Erythroblast (primary cell): ENCODE measurements at places on chromosomes 16 and 17.

- DNase-seq = no peak
Measured at GRCh38 chr17:61440697-61441096, 11.5 kb upstream of the TBX4 start.

DNA sequence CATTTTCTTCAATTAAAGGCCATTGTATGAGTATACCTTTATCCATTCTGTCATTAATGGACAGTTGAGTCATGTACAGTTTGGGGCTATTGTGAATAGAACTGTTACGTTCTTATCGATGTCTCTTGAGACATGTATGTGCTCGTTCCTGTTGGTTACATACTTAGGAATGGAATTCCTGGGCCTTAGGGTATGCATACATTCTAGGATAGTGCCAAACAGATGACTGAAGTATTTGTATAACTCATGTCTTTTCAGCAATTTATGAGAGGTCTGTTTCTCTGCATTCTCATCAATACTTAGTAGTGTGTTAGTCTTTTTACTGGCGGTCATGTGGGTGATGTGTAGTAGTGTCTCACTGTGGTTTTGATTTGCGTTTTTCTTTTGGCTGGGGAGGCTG lies 81.2 kb downstream of the USP22 start:
- DNase-seq = no peak

DNA sequence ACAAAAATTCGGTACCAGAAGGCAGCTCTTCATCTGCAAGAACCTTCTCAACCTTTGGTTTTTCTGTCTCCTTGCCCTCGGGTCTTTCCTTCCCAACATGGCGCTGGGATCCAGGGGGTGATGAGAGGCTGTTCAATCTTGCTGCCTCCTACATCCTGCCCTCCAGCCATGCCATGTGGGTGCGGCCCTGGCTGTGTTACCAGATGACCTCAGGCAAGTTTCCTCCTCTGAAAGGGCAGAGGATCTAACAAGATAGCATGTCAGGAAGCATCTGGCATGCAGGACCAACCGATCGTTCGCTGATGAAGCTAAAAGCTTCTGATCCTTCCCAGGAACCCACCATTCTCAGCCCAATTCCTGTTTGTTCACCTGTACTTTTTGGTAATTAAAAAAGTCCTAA lies 36.8 kb upstream of the BCAR1 start:
- no peak for DNase-seq

- no peak for DNase-seq
Measured at GRCh38 chr17:47990962-47991731, 20.2 kb downstream of the CDK5RAP3 start.

DNA sequence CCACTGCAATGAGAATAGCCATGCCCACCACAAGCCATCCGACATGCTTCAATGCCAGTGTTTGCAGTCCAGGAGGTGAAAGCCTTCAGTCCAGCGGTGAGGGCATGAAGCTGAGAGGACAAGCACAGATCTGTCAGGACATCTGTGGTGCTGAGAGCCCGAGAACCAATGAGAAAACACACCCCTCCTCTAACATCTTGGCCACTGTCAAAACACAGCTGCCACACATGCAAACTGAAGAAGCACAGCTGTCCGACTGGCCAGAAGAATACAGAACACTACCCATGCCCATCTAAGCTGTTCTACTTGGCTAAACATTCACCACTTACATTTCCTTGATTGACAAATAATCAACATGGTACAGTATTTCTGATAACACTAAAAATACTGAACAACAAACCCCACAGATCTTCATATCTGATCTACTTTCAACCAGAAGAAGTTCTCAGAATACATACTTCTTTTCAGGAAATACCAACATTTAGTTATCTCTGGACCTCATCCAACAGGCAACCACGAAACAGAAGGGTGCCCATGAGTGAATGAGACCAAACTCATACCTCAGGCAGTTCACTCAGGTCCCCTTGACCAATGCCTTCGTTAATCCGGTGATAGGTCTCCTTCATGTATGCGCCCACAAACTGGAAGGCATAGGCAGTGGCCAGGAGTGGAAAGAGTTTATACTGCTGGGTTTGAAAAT lies 10.2 kb upstream of the FBF1 start:
- DNase-seq = peak; percentile 52

GRCh38 chr16:49826515-49826914 lies 29.4 kb downstream of the ZNF423 start:
- no peak for DNase-seq

- DNase-seq = no peak
Measured at GRCh38 chr16:88596483-88596882, 26.3 kb downstream of the ZC3H18 start.

DNA sequence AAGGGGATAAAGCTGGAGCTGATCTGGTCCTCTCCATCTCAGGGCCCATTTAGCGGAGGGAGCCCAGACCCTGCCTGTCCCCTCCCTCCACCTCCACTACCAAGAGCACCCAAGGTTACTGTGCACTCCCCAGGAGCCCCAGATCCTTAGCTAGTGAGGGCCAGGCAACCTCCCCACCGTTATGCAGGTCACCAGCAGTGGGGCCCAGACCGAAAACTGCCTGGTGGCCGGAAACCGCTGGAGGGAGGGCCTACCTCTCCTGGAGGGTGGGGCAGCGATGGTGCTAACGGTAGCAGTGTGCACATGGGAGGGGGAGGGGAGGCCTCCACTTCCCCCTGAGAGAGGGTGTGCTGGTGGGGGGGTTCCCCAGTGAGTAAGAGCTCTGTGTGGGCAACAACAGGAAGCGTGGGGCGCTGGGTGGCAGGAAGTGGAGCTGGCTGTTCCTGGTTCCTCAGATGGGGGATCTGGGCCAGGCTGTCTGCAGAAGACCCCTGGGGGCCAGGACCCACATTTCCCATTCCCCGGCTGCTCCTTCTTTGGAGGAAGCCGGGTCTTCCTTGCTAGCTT lies 4.4 kb downstream of the FMNL1 start:
- DNase-seq = peak; percentile 42

GRCh38 chr16:88610909-88611812 lies 27.2 kb upstream of the IL17C start:
- DNase-seq = no peak

GRCh38 chr16:2163211-2163881 lies 7.8 kb downstream of the TRAF7 start:
- DNase-seq = no peak

DNA sequence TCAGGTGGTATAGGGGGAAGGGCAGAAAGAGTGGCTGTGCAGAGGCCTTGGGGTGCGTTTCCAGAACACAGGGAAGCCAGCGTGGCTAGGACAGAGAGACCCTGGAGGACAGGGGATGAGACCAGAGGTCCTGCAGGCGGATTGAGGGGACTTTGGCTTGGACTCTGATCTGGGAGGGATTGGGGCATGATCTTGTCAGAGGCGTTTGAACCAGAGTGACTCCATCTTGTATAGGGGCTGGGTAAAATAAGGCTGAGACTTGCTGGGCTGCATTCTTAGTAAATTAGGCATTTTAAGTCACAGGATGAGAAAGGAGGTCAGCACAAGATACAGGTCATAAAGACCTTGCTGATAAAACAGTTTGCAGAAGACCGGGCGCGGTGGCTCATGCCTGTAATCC lies 5.4 kb upstream of the NATD1 start:
- DNase-seq = no peak

- peak; percentile 8 for DNase-seq
Measured at GRCh38 chr17:57269598-57270255, 13.4 kb downstream of the MSI2 start.

DNA sequence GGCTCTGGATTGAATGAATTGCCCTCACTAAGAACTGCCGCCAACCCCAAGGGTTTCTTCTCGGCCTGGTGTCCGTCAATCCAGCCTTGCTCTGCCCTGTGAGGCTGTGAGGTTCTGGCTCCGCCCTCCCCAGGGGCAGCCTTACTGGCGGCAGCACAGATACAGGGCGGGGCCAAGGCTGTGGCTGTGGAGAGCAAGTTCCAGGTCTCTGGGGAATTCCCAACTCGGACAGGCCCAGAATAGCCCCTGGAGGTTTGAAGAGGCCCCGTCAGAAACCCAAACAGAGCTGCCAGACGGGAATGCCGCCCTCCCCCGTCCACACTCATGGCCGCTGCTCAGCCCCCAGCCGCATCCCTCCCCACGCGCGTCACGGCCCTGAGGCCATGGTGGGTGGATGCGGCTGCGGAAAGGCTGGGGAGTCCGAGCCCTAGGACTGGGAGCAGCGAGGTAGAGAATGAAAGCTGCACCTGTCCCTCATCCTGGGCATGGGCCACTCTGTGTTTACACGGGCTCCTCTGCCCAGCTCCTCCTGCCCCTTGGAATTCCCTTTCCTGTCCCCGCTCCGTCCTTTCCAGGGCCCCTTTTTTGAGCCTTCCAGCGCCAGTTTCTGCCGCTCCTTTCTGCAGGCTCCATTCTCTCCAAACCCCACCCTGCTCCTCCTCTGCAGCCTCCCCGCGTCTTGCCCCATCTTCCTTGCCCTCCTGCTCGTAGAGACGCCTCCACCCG lies 660 bp upstream of the PRRT2 start:
- DNase-seq = peak; percentile 84

- no peak for DNase-seq
Measured at GRCh38 chr17:45440161-45440778, 7.6 kb upstream of the ARHGAP27 start.

- peak; percentile 45 for DNase-seq
Measured at GRCh38 chr17:31394544-31394943, 3.1 kb downstream of the RAB11FIP4 start.

- no peak for DNase-seq
Measured at GRCh38 chr16:86554599-86554916, 477 bp downstream of the MTHFSD start.

DNA sequence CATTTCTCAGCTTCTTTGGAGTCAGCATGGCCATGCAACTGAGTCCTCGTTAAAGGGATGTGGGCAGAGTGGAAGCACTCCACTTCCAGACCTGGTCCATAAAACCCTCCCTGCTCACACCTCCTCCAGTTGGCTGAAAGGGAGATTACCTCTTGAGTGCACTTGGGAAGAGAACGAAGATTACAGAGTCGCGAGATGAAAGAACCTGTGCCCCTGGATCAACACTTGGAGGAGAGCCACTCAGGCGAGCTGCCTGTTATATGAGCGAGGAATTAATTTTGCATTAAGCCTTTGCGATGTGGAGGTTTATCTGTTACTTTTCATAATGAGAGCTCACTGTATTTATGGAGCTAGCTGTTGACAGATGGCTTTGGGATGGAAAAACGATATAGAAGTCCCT lies 147.9 kb downstream of the MAF start:
- no peak for DNase-seq

- DNase-seq = no peak
Measured at GRCh38 chr17:51441431-51441830, 181.1 kb downstream of the UTP18 start.

GRCh38 chr17:41360296-41360995 lies 9.2 kb downstream of the KRT33B start:
- no peak for DNase-seq

DNA sequence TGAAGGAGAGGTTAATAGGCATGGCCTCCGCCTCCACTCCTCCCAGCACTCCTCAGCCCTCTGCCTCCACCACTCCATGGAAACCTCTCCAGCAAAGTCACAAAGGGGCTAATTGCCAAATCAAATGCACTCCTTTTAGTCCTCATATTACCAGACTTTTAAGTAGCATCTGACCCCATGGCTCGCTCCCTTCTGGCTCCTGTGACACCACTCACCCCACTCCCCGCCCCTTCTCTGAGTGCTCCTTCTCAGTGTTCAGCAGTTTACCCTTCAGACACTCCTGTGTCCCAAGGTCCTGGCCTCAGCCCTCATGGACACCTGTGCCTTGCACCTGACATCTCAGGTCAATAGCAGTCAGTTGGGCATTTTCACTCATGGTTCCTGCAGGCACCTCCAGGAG lies 243.5 kb upstream of the CCL2 start:
- no peak for DNase-seq

GRCh38 chr16:733382-734207 lies 6.7 kb downstream of the HAGHL start:
- no peak for DNase-seq

DNA sequence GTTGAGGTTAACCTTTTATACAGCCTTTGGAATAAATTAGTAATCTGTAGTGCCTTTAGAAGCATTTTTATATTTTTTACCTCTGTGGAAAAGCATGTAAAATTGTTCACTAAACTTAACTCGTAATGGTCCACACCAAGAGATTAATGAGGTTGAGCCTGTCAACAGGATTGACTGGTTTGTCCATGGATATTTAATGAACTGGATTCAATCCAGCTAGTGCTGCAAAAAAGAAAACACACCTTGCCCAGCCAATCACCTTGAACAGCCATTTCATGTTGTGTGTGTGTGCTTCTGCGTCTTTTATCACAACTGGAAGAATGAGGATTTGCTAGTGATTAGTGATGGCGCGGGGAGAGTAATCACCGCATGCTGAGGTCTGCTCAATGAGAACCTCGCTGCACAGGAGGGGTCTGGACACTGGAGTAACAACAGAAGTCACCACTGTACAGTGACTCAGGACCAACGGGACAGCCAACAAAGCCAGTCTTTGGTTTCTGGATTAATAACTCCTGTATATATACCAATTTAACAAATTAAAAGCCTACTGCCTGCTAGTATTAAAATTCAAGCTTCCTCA lies 33.7 kb downstream of the LITAFD start:
- DNase-seq = no peak

DNA sequence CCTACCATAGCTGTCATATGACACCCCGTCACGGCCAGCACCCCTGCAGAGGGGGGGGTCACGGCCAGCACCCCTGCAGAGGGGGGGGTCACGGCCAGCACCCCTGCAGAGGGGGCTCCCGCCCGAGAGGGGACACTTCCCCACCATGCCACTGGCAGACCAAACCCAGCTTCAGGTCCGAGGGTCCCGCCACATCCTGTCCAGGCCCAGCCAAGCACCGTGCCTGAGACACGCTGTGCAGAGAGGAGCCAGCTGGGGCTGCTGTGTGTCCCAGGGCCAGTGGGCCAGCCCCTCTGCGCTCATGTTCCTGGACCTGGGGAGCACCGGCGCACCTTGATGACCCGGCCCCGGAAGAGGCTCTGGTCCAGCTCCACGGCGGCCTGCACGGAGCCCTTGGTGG lies 1.9 kb downstream of the PABPN1L start:
- no peak for DNase-seq

- DNase-seq = no peak
Measured at GRCh38 chr17:5381542-5381941, 37.9 kb downstream of the NUP88 start.

DNA sequence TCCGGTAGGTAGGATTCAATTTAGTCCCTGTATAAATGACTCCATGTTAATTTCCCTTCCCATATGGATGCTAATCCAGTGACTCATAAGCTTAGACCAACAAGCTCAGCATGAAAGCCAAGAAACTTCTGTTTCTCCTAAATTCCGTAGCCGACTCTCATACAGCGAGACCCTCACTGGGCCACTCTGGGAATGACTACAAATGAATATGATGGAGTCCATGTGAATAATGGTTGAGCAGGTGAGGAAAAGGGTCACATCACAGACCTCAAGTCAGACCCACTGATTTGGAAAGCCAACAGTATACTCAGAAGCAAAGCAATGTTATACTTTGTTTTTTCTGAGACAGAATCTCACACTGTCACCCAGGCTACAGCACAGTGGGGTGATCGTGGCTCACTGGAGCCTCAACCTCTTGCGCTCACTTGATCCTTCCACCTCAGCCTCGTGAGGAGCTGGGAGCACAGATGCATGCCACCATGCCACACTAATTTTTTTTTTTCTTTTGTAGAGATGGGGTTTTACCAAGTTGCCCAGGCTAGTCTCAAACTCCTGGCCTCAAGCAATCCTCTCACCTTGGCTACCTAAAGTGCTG lies 14.6 kb downstream of the RSL1D1 start:
- no peak for DNase-seq
